ENCODE measurements at places on chromosomes 5 and 9.

- DNase-seq: no peak
- no peak overlapping the region for H3K27ac ChIP-seq
- H3K36me3 ChIP-seq: no peaks in the 10 kb centered on the region
These were observed 142.2 kb downstream of the DCP2 start for GRCh38 chr5:113118765-113119164.

DNA sequence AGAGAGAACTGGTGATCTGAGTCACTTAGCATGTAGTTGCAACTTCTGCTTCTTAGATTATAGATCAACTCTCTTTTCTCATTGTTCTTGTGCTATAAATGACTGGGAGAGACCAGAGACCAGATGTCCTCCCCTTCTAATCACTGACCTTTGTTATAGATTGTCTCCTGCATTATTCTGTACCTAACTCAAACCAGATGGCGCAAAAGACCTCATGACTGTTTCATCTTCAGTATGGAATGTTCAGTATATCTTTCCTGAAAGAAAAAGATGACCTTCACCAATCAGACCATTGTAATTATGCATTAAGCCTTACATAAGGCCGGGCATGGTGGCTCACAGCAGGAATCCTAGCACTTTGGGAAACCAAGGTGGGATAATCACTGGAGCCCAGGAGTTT is 30.5 kb upstream of the ADAM19 start:
- peaks cover 6% of the 10 kb centered on the region for H3K4me1 ChIP-seq
- DNase-seq: no peak
- H3K36me3 ChIP-seq: no peaks in the 10 kb centered on the region
- no peak overlapping the region for H3K4me3 ChIP-seq
- H3K27me3 ChIP-seq: no peaks in the 10 kb centered on the region
- no peak overlapping the region for H3K27ac ChIP-seq

DNA sequence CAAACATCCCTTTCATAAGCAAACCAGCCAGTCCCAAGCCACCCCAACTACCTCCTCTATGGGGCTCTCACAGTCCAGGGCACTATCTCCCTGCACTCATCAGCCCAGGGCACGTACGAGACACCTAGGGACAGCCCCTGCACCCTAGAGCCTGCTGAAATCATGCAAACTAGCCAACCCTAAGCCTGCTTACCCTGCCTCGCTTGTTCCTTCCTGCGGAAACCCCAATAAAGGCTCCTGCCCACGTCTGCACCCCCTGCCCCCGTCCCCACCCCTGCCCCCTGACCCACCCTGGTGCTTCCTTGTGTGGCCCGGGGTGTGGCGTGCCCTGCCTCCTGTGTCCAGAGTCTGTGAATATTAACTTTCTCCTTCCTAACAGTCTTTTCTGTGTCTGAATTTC is 135.9 kb downstream of the GADD45G start:
- no peak overlapping the region for H3K4me3 ChIP-seq
- H3K27me3 ChIP-seq: no peaks in the 10 kb centered on the region
- no peak overlapping the region for H3K27ac ChIP-seq
- H3K4me1 ChIP-seq: peaks cover 2% of the 10 kb centered on the region

DNA sequence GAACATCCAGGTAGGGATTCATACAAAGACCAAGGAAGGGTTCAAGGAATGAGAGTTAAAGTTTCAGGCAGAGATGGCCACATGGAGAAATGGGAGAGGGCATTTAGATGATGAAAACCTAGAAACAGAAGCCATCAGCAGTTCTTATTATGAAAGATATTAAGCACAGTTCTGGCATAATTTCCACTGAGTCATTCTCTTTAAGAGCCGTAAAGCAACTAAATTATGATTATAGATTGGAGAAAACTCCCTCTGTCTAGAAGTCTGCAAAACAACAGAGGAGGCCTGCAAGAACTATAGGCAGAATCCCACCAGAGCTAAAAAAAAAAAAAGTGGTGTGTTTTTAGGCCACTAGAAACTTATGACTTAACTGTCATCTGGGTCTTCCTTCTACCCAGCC is 157.1 kb upstream of the MPDZ start:
- H3K27ac ChIP-seq: no peak overlapping the region
- H3K4me3 ChIP-seq: no peak overlapping the region
- H3K36me3 ChIP-seq: no peaks in the 10 kb centered on the region

DNA sequence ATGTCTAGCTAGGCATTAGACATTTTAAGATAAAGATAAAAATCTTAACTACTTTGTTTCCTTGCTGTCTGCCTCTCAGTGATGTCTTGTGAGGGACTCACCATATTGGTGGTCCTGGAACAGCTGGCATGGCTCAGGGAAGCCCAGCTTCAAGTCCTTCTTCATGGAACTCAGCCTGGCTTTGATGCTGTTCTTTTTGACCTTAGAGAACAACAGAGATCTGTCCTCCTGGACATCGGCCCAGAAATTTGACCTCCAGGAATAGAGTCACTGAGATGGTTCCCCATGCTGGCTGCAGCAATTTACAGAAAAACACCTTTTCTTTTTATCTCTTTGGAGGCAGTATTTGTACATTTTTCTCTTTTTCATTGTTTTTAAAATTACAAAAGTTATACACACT is 235.5 kb upstream of the WWC1 start:
- H3K27ac ChIP-seq: no peak overlapping the region
- H3K36me3 ChIP-seq: no peaks in the 10 kb centered on the region
- H3K4me3 ChIP-seq: no peak overlapping the region
- DNase-seq: no peak

- H3K27me3 ChIP-seq: no peaks in the 10 kb centered on the region
- H3K4me3 ChIP-seq: no peak overlapping the region
- no peaks in the 10 kb centered on the region for H3K36me3 ChIP-seq
- DNase-seq: no peak
- no peak overlapping the region for H3K27ac ChIP-seq
These were observed 16.7 kb upstream of the EFNA5 start for GRCh38 chr5:107687404-107687803.

GRCh38 chr9:104961238-104961637 is 33.3 kb upstream of the ABCA1 start:
- H3K4me1 ChIP-seq: peaks cover 15% of the 10 kb centered on the region
- no peaks in the 10 kb centered on the region for H3K27me3 ChIP-seq
- DNase-seq: peak; percentile 85
- no peaks in the 10 kb centered on the region for H3K36me3 ChIP-seq

DNA sequence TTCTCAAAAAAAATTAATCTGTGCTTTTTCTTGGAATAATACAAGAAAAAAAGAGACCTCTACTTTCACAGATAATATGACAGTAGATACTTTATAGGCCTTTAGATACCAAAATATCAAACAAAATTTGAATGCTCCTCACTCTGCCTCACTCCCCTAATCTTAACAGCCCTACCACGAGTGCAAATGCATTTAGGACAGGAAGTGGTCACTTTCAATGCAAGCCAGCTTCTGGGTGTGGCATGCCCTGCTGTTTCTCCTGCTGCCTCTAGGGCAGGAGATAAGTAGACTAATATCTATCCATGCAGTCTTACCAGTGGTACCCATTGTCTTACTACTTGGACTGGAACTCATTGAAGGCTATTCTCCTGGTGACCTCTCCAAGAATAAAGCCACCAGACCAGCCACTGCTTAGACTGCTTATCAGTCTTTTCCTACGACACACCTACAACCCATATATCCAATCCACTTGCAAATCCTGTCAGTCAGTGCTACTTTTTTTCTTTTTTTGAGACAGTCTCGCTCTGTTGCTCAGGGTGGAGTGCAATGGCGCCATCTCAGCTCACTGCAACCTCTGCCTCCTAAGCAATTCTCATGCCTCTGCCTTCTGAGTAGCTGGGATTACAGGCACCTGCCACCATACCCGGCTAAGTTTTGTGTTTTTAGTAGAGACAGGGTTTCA is 23.0 kb downstream of the FRRS1L start:
- no peaks in the 10 kb centered on the region for H3K27me3 ChIP-seq
- H3K27ac ChIP-seq: no peak overlapping the region
- H3K4me3 ChIP-seq: no peak overlapping the region
- DNase-seq: no peak
- peaks cover 6% of the 10 kb centered on the region for H3K4me1 ChIP-seq

DNA sequence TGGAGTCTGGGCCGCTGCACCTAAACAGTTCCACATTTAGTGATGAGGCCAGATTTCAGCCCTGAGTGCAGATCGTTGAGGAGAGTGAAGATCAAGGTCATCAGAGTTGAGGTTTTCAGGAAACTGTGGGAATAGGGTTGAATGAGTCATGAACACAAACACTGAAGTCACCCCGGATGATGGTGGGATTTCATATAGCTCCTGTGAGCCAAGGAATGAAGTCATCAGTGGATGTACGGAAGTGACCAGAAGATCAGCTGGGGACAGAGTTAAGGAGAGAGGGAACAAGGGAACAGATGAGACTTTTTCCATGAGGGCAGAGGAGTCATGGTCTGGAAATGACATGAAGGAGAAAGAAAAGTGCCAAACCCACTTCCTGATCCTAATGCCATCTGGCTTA is 36.5 kb downstream of the PALM2AKAP2 start:
- H3K36me3 ChIP-seq: no peaks in the 10 kb centered on the region
- no peak overlapping the region for H3K27ac ChIP-seq
- H3K4me3 ChIP-seq: no peak overlapping the region
- no peak for DNase-seq

GRCh38 chr5:32096891-32097595 is 77.1 kb downstream of the GOLPH3 start:
- DNase-seq: no peak
- peaks cover 41% of the 10 kb centered on the region for H3K36me3 ChIP-seq
- H3K27ac ChIP-seq: no peak overlapping the region
- H3K4me3 ChIP-seq: no peak overlapping the region

DNA sequence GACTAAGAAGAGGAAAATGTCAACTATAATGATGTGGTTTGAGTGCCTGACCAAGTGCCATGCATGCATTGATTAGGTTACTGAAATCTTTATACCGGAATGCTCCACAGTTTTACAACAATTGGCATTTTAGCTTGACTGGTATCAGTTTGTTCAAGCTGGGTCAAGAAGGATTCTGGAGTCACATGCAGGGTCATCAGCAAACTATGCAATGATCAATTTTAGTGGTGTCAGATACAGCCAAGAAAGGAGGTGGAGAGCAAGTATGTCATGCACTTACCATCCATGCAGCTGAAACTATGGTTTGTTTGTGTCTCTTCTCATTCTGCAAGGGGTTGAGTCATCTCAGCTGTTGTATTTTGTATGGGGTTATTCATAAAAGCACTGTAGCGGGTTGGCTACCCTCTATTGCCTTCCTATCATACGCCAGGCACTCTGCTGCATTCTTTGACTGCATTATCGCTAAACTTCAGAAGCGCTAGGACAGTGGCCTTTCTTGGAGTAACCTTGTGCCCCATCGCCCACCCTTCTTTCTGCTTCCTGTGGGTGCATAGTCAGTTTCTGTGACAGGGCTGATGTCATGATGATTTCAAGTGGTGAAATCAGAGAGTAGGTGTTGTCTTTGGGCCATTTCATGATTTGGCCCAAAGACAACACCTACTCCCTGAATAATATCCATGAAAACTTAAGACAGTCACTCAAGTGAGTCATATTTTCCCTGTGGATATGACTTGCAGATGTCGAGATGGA is 145.4 kb downstream of the MTX3 start:
- no peak overlapping the region for H3K4me3 ChIP-seq
- H3K27me3 ChIP-seq: no peaks in the 10 kb centered on the region
- no peaks in the 10 kb centered on the region for H3K36me3 ChIP-seq
- DNase-seq: no peak
- H3K27ac ChIP-seq: no peak overlapping the region
